ENCODE measurements at places on chromosomes 12 and 14.

GRCh38 chr12:89995870-89996269 is 287.2 kb upstream of the ATP2B1 start:
- DNase-seq = no peak

DNA sequence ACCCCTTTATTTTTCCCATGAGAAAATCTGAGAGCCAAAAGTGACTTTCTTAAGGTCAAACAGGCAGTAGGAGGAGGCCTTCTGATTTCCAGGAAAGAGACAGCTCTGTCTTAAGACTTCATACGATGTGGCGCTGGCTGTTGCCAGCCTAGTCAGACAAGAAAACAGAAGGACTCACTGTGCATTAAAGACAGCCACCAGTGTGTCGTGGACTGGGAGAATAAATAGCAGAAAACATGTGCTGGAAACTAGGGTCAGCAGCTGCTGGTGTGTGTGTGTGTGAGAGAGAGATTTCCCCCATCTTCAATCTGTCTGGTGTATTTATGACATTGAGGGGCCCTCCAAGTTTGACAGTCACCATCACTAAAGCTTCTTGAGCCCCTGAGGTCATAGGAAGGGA is 708.6 kb upstream of the TMEM132C start:
- DNase-seq = no peak

DNA sequence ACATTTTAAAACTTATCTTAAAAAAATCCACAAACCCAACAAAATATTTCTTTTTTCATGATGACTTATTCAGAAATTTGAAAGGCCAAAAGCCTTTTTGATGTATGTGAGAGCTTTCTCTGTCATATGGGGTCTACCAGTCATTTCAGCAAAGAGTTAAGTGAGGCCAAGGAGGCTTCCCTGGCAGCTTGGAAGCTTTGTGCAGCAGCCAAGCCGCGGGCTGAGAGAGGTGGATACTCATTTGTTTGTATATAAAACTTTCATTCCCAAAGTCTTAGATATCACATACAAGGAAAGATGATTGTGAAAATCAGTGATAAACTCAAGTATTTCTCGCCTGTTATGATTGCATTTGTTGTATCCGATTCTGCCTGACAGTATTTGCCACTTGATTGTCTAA is 48.5 kb upstream of the RNU6-8 start:
- DNase-seq = no peak

- DNase-seq = no peak
Measured at GRCh38 chr12:50059440-50060119, 2.2 kb downstream of the ASIC1 start.

DNA sequence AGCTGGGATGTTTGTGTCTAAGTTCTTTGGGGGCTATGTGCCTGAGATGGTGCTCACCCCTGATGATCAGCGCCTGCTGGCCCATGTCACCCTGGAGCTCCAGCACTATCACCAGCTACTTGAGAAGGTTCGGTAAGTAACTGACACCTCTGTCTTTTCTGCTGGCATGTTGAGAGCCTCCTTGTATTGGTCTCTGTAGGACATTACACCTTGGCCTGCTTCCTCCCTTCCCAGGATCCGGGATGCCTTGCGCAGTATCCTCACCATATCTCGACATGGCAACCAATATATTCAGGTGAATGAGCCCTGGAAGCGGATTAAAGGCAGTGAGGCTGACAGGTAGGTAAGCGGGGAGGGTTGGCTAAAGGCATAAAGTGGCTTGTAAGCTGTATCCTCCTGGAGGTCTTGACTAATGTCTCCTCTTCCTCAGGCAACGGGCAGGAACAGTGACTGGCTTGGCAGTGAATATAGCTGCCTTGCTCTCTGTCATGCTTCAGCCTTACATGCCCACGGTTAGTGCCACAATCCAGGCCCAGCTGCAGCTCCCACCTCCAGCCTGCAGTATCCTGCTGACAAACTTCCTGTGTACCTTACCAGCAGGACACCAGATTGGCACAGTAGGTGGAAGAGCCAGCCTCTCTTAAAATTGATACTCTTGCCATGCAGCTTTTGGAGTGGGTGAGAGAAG is 5.5 kb downstream of the DDIT3 start:
- no peak for DNase-seq

DNA sequence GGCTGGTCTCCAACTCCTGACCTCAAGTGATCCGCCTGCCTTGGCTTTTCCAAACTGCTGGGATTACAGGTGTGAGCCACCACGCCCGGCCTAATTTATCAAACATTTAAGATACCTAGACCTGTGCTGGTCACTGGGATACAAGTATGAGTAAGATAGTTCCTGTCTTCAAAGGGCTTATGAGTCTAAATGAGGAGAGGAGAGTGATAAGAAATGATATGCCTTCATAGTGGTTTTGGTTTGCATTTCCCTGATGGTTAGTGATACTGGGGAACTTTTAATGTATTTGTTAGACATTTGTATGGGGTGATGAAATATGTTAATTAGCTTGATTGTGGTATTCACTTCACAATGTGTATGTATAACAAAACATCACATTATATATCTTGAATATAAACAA is 21.2 kb downstream of the TMED10 start:
- DNase-seq = no peak
